Effector CD8-positive, alpha-beta T cell (primary cell): ENCODE measurements at places on chromosomes 3 and 15.

DNA sequence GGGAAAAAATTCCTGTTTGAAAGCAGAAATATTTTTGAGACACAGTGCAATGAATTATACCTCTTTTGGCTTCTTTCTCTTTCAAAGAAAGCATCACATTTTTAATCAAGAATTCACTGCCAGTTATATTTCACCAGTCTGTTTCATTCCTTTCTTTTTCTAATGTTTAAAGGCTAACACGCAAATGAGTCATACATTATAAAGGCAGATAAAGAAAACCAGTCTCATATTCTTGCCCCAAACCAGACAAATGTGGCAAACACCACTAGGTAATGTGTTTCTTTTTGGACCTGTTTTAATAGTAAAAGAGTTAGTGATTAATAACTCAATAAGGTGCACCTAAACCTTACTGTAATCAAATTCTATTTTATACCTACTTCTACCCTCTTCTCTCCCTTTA is 83.8 kb downstream of the PLOD2 start:
- DNase-seq, result no peak

GRCh38 chr3:42351207-42351606 is 59.2 kb downstream of the LYZL4 start:
- DNase-seq, result no peak

- DNase-seq, result no peak
These were observed 36.0 kb upstream of the TIMP4 start for GRCh38 chr3:12194669-12195161.

- DNase-seq, result no peak
These were observed 38.5 kb downstream of the ARPP21 start for GRCh38 chr3:35677797-35678196.

DNA sequence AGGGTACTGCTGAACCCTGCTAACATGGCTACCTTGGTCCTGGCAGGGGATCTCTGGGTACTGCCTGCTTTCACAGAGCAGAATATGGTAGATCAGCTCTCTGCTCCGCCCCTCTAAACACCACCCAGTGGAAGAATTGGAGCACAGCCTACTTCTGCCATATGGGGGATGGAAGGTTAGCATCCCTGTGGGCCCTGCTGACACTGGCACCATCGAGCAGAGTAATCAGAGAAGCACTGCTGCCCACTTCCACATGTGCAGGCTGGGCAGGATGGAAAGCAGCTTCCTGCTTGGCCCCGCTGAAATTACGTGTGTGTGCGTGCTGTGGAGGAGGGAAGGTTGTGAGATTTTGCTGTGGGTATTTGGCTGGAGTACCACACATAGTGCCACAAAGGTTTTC is 24.8 kb downstream of the CCR1 start:
- DNase-seq, result no peak

DNA sequence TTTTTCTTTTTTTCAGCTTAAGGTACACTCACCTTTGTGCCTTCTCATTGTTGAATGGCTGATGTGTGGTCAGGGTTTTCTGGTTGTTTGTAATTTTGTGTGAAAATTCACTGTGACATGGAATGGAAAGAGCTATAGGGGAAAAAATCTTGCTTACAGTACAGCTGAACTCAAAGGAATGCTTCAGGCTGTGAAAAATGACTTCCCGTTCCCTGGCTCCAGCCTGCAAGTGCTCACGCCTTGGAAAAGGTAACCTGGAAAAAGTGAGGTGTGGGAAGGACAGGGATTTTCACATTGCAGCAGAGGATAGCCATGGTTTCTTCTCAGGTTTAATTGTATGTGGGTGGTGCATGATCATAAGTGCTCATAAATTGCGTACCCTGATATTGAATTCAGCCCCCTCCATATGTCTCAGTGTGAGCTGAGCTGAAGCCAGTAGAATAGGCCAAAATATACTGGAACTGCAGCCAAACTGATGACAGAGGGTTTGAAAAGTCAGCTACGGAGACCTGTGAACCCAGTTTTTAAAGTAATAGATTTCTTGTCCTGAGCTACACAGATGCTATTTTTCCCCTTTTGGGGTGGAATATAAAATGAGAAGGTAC is 228.7 kb upstream of the RASGRP1 start:
- DNase-seq, result no peak

- no peak for DNase-seq
These were observed 71.4 kb downstream of the GHSR start for GRCh38 chr3:172376881-172377280.

DNA sequence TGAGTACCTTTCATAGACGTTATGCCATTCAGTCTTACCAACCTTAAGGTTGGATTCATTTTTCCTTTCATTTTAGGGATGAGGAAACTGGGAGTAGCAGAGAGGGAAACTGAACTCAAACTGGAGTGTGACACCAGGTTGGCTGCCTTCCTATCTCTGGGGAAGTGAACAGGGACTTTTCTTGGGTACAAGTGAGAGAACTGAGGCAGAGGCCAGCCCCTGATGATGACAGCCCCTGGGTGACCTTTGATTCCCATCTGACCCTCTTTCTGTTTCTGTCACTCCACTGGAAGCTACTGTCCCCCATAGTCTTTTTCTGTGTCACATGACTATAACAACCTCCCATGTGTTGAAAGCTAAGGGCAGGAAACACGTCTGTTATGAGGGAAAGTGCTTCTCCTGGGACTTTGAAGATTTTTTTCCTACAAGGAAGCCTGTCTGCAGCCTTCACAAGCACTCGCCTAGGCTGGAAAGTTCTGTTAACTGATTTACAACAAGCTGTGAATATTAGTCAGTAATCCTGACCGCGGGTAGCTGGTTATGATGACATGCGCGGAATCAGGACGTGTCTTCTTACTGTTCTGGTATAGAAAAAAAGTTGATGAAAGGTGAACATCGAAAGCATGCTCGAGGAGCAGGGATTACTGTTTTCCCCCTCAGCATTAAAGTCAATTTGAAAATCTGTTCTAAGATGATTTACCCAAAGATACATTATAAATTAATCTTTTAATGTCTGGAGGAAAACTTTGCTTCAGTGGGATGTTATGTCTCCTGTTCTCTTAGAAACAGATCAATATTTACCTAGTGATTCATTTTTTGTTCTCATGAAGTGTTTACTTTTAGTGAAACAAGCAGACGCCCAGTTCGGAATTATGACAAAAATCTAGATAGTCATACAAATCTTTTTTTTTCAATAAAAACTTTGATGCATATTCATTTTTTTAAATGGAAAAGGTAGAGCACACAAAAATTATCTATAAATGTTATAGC is 31.5 kb downstream of the ABHD2 start:
- no peak for DNase-seq

GRCh38 chr15:67305506-67305905 is 50.9 kb downstream of the IQCH start:
- DNase-seq, result no peak

DNA sequence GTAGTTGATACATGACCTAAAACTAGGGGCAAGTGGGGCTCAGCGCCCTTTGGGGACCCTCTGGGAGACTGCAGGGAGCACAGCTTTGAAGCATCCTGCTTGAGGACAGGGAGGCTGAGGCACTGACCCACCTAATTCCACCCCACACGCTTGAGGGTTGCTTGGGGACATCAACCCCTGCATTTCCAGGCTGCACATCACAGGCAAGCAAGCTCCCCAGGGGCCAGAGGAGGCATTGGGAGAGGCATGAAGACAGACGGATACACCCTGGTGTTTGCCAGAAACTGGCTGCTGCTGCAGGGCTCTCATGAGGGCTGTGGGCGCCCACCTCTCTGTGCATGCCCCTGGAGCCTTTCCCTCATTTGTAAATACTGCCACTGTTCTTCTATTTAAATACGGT is 99.3 kb downstream of the ABHD5 start:
- DNase-seq, result no peak
